Right hindlimb (tissue), 1 donor: ENCODE measurements at places on chromosomes 1 and 21.
A peak's percentile ranks its signal among the peaks of the same experiment; 100 is the strongest.

DNA sequence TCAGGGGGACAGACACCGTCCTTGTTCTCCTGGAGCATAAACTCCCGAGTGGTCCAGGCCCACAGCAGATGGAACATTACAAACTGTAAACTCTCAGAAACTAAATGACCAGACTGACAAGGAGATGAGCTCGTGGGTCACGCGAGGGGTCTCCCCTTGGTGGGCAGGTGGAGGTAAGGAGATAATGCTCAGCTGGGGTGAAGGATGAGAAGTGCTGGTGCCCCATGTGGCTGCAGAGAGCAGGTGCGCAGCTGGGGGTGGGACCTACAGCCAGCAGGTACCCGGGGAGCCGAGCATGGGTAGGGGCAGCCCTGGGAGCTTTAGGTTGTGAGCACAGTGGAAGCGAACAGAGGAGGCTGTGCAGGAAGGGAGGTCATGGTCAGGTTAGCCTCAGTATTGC is 40.1 kb downstream of the AJAP1 start:
- DNase-seq: no peak

GRCh38 chr1:77347646-77348045 is 65.8 kb downstream of the AK5 start:
- no peak for DNase-seq

DNA sequence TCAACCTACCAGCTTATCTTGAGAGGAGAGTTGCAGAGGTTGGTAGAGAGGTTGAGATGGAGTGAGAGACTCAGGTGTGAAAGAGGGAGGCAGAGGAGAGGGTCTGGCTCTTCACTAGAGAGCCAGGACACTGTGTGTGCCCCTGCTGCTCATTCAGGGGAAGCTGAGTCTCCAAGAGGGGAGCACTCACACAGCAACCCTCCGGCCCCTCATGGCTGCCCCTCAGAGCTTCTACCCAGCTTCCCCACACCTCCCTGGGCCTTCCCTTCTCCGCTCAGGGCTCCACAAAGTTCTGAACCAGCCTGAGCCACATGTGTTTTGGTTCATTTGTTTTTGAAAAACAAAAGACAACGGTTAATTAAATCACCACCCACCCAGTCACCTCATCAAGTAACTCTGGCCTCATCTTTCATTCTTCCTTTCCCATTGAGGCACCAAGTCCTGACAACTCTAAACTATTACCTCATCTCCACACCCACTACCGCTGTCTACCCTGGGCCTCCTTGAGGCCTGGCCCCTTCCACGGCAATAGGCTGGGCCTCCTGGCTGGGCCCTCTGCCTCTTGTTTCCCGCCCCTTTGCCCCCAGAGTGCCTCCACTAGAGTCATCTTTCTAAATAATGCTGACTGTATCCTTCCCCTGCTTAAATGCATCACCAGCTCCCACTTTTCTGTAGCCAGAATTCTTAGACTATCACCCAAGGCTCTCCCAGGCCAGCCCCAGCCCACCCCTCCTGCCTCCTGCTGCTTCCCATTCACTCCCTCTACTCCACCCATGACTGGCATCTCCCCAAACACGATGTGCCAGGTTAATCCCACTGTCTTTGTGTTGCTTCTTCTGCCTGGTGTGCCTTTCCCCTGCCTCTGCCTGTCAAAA is 33.0 kb downstream of the TNNT2 start:
- no peak for DNase-seq

DNA sequence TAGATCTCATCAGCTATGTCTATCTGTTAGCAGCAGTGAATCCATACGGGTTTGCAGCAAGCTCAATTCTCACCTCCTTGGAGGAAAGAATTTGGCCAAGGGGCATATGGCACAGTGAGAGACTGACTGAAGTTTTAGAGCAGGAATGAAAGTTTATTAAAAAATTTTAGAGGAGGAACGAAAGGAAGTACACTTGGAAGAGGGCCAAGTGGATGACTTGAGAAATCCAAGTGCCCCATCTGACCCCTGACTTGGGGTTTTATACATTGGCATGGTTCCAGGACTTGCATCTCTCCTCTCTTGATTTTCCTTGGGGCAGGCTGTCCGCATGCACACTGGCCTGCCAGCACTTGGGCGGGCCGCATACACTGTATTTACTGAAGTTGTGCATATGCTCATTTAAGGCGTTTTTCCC is 9.2 kb upstream of the OSBPL9 start:
- DNase-seq: no peak

DNA sequence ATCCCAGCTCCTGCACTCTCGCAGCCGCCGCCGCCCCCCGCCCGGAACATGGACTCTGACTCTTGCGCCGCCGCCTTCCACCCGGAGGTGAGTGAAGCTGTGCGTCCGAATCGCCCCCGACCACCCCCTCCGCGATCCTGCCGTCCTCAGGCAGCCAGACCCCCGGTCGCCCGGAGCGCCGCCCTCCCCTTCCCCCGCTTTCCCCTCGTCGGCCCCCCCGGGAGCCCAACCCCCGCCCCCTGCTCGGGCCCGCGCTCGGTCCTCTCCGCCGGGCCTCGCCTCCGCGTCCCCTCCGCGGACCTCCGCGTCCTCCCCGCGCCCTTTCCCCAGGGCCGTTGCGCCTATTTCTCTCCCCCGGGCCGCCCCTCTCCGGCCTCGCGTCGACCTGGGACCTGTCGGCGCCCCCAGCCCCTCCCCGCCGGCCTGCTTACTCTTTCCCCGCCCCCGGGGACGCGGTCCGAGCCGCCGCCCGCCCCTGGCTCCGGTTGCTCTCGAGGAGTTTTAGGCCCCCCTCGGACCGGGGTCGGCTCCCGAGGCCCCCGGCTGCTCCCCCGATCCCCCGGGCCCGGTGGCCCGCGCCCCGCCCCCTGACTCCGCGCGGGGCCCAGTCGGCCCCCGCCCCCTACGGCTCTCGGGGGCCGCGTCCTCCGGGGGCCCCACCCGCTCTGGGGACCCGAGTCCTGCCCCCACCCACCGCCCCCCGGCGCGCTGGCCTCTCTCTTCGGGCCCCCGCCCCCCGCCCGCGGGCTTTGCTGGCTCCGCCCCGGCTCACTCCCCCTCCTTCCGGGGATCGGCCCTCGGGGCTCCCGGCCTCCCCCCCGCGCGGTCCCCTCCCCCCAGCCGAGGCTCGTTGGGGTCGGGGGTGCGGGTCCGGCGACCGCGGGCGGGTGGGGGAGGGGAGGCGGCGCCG is 743 bp downstream of the PHF13 start:
- peak; percentile 76 for DNase-seq

- DNase-seq: no peak
Observed at GRCh38 chr1:245802941-245803665, 648.3 kb downstream of the KIF26B start.

DNA sequence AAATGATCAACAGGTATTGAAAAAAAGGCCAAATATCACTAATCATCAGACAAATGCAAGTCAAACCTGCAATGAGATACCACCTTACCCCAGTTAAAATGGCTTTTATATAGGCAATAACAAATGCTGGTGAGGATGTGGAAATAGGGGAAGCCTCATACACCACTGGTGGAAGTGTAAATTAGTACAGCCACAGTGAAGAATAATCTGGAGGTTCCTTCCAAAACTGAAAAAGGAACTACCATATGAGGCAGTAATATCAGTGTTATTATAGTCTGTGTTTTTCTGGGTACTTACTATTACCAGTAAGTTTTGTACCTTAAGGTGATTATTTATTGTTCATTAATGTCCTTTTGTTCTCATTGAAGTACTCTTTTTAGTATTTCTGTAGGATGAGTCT is 201.3 kb downstream of the MRPL39 start:
- DNase-seq: no peak

GRCh38 chr1:2019172-2019543 is at the start of gene GABRD:
TSS of gene GABRD (plus strand) at chr1:2019345. CDS start at chr1:2019424, 79 bp downstream.
- DNase-seq: no peak

GRCh38 chr1:52668711-52669110 is 29.4 kb downstream of the COA7 start:
- DNase-seq: no peak

DNA sequence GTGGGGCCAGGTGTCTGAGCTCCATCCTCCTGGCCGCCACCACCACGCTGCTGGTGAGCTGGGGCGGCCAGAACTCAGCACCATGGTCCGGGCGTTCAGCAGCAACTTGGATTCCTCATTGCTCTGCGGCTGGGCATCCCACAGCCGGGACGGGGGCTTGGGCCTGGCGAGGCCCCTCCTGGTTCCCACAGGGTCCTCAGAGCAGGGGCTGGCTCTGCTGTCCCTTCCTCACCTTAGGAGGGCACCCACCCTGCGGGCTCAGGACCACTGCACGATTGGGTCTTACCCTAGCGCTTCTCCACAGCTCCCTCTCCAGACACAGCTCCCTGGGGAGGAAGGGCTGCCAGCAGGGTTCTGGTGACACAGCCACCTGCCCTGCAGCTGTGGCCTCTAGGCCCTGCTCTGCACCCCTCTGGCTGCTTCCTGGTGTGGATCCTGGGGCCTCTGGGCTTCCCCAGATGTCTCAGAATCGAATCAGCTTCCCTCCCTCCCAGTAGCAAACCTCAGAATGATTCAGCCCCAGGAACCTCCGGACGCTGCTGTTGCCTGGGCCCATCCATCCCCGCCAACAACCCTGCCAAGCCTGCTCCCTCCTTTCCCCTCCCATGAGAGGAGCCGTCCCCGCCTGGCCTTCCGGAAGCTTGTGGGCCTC is 25.0 kb downstream of the CRYAA start:
- peak; percentile 71 for DNase-seq

- DNase-seq: no peak
Observed at GRCh38 chr1:74686928-74687327, 13.3 kb upstream of the ERICH3 start.

DNA sequence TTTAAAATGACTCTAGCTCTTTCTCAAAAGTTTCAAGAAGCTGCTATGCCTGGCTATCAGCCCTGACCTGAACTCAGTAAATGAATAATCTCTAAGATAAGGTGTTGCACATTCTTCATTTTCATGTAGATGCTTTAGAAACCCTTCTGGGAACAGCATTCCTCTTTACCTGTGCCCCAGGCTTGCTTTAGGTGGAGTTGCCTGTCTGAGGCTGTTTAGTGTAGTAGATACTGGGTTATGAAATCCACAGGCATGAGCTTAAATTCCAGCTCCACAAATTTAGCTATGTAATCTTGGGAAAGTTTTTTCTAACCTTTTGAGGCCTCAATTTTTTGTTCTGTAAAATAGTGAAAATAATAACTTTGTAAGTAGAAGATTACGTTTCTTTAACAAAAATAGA is 41.6 kb downstream of the ATP6V1G3 start:
- no peak for DNase-seq

DNA sequence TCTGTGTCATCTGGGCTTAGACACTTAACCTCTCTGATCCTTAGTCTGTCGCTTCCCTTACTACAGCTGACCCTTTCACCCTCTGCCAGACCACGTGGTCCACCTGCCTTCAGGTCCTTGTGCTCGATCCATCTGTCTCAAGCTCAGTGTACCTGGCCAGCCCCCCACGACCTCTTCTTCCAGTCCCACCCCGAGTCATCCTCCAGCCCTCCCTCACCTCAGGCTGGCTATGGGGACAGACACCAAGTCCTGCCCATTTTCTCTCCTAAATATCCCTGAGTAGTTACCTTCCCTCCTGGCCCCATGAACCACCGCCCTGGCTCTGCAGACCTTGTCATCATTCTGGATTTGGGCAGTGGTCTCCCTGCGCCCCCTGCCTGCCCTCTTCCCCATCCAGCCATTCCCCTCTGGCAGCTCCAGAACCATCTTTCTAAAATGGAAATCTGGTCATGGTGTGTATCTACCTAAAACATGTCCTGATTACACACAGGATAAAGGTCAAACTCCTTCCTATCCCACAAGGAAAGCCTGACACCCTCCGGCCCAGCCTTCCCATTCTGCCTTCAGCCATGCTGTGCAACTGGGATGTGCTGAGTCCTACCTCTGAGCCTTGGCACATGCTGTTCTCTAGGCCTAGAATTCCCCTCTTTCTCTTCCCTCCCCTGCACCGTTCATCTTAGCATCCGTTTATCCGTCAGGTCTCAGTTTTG is 107.6 kb downstream of the EPHB2 start:
- DNase-seq: no peak

- DNase-seq: peak; percentile 69
Observed at GRCh38 chr1:6065093-6065858, 19.6 kb downstream of the KCNAB2 start.
